ENCODE measurements at places on chromosomes 1 and 21. TPM values are rescaled to one million over a fixed set of nuclear protein-coding genes. Genes with fewer than 3 reads are reported as not detected.

DNA sequence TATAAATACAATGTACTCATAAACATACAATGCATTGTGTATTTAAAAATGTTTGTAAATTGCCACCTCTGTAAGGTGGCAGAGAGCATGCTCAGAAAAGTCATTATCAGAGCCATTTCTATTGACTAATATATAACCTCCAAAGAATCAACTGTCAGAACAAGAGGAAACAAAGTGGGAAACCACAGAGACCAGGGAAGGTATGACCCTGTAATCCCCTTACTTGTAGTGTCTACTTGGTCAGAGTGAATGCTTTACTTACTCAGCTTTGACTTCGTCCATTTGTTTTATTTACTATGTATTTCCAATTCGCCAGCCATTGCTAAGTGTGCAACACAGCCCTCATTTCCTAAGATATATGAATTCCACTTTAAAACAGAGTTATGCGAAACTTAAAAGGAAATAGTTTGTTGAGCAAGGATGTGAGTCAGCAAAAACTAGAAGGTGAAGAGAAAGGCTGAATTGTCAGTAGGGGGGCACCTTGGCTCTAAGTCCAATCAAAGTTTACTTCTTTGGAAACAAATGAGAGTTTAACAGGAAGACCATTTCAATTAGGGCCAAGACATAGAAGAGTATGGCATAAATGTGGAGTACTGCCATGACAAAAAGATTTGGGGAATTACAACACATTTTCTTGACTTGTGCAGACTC, 671.7 kb upstream of the PTBP2 start:
- no peak for DNase-seq

- DNase-seq = peak; percentile 92
Observed at GRCh38 chr1:58823481-58824010, 39.7 kb upstream of the JUN start.

- peak; percentile 87 for DNase-seq
Observed at GRCh38 chr1:110338309-110338885, 780 bp upstream of the RBM15 start.

GRCh38 chr1:54519709-54520108, 28.3 kb upstream of the ACOT11 start:
- DNase-seq = no peak

The AGT gene
- total RNA-seq = 0.19 TPM

The PPCS gene
- total RNA-seq = 51.8 TPM

DNA sequence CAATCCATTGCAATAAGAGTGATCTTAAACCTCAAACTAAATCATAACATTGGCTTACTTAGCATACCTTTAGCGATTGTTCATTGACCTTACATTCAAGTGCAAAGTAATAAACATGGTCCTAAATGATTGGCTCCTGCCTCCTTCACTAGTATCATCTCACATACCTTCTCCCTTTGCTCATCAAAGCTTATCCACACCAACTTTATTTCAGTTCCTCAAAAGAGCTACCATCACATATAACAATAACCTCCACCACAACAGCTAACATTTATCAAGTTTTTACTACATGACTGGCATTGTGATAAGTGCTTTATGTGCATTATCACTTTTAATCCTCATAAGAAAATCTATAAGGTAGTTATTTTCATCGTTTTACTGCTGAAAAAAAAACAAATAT, 198.8 kb downstream of the COL24A1 start:
- no peak for DNase-seq

GRCh38 chr1:181789395-181789794, 272.1 kb downstream of the ZNF648 start:
- no peak for DNase-seq

DNA sequence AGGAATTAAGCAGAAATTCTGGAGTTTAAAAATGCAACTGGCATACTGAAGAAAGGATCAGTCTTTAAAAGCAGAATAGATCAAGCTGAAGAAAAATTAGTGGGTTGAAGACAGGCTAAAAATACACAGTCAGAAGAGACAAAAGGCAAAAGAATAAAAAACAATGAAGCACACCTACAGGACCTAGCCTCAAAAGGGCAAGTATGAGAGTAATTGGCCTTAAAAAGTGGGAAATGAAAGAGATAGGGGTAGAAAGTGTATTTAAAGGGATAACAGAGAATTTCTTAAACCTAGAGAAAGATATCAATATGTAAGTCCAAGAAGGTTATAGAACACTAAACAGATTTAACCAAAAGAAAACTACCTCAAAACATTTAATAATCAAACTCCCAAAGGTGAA, 152.4 kb downstream of the GPATCH2 start:
- DNase-seq = no peak

The SERPINC1 gene
- not detected for total RNA-seq

GRCh38 chr1:63322114-63322943, at the start of gene FOXD3:
FOXD3 (plus strand) TSS chr1:63322567; CDS start chr1:63323059, 492 bp downstream.
- DNase-seq = peak; percentile 18

DNA sequence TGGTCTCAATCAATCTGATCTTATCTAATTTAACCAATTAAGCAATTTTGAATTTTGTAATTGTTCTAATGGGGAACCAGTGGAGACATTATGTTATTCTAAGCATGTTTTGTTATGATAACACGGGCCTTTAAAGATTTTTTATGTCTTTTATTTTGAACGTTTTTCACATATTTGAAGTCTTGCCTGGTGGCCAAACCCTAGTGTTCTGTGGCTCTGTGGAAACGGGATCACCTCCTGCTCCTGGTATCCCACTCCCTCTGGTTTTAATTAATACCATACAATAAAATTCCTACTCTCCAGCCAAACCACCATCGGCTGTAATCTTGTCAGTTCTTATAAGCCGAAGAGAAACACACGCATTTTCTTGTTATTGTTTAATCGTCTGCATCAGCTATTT, 22.9 kb upstream of the LMO4 start:
- no peak for DNase-seq

DNA sequence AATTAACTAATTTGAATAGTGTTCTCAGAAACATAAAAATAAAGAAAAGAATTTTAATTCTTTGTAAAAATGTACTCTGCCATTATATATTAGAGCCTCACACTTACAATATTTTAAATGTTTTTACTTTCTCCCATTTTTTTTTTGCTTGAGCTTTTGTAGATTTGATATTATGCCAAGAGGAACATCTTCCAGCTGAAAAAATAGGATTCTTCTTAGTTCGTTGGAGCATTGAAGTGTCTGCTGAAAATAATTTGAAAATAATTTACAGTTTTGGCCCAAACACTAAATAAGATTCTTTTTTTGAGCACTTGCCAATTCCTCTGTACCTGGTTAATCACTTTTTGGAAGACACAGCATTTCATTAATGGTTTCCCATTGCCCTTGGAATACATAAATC, 175.0 kb upstream of the COL11A1 start:
- peak; percentile 20 for DNase-seq

DNA sequence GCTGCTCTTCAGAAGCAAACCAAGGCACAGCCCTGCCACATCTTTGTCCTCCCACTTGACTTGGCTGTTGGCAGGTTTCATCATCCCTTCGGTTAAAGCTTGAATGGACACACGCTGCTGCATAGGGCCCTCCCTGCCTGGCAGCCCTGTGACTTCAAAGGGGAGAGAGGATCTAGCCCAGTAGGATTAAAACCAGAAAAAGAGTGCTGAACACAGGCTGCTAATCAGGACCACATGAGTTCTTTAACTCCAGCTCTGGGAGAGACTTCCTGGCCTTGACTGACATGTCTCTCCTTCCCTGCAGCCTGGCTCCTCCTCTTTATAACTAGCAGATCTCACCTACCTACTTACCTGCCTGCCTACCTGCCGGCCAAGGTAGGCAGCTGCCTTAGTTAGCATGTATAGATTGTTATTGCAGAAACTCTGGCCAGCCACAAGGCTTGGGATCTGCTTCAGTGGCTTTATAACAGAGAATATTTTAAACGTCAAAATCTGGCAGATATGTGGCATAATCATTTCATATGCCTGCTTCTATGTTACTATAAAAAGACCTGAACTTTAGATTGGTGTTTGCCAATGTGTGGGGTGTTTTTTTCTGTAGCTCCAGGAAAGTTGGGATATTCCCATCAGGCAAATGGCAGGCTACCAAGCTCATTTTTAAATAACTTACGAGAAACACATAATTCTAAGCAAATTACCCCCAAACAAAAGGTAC, 49.4 kb downstream of the ERG start:
- no peak for DNase-seq

GRCh38 chr1:117967881-117968280, 38.3 kb downstream of the WDR3 start:
- DNase-seq = no peak

- peak; percentile 9 for DNase-seq
Observed at GRCh38 chr1:81305997-81306452, 494.7 kb upstream of the ADGRL2 start.

DNA sequence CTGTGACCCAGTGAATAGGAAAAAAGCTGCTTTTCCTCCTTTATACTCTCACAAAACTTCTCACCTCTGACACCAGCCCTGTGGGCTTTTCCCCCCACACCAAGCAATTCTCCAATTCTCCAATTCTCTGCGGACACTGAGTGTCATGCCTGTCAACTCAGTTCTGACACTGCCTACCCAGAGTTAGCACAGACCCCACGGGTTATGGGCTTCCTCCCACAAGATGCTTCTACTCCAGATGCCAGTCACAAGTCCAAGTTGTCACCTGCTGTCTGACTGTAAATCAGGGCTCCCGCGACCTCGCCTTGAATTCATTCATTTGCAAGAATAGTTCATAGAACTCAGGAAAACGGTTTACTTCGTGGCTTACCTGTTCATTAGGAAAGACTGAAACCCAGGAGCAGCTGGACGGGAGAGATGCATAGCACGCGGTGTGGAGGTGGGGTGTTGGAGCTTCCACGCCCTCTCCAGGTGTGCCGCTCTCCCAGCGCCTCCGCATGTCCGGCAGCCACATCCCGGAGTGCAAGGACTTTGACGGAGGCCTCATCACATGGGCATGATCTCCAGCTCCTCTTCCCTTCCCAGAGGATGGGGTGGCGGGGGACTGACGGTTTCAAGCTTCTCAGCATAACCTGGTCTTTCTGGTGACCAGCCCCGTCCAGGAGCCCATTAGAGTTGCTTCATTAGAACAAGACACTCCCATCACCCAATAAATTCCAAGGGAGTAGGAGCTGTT, 154.7 kb downstream of the PGBD5 start:
- no peak for DNase-seq

DNA sequence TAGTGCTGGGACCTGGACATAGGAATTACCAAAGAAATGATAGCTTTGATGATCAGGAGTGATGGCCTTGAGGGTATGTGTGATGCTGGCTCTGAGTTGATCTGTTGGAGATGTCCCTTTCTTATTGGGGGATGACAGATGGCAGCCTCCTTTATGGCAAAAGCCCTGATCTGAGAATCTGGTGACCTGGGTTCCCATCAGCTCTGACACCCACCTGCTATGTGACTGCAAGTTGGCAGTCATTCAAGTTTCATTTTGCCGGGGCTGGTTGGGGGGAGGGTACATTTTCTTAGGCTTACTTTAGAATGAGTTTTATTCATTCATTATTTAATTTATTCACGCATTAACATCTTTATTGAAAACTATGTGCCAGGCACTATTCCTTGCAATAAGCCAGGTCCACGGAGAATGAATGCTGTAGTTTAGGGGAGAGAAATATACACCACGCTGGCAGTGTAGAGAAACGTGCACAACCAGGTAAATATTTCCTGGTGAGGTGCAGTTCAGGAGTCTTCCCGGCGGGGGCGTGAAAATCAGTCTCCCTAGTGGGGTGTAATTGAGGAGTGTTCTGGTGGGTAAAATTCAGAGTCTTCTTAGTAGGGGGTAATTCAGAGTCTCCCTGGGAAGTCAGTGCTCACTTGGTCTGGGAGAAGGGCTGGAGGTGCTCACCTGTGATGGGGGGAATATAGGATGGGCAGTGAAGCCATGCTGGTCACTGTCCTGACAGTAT, 401.3 kb downstream of the CAMTA1 start:
- no peak for DNase-seq

DNA sequence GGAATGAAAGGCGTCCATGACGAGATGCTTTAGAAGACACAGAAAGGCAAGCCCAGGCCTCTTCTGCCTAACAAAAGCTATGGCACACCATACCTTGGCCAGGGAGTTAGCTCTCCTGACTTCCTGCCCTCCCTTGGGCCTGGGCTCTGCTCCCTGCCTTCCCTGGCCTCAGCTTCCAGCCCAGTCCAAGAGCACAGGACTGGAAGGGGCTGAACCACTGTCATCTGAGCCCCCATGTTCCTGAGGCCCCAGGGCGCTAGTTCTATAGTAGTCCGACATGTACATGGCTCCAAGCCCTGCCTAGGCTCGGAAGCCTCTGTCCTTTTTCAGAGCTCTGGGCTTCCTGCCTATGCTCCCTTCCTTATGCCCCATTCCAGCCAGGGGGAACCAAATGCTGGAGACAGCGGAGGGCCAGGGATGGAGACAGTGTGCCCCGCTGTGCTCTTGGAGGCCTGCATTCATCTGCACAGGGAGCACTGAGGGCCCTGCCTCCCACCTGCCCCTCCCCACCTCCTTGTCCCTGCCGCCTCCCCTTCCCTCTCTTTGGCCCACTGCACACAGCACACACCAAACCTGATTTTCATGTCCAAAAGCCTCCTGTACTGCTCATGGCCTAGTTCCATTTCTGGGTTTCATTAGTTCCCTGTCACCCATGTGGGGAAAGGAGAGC, 240.1 kb downstream of the RHOU start:
- no peak for DNase-seq

- DNase-seq = peak; percentile 87
Observed at GRCh38 chr1:156691665-156692440, 13.5 kb downstream of the CRABP2 start.

The SEC16B gene
- total RNA-seq = 12.5 TPM

The PLD5 gene
- total RNA-seq = 0.90 TPM

DNA sequence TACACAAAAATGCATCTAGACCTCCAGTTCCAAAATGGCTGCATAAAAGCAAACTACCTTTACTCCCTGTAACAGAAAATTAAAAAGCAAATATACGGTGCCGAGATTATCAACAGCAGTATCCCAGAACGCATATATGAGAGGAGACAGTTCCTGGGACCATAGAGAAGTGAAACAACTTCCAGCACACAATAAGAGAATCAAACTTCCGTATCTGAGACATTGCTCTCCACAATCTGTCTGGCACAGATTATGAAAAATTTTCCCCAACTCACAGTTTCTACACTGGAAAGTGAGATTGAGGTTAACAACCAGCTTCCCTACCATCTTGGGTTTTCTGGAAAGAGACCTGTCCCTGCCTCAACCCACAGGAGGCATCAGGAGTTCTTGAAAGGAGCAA, 47.2 kb upstream of the ST6GALNAC3 start:
- no peak for DNase-seq

DNA sequence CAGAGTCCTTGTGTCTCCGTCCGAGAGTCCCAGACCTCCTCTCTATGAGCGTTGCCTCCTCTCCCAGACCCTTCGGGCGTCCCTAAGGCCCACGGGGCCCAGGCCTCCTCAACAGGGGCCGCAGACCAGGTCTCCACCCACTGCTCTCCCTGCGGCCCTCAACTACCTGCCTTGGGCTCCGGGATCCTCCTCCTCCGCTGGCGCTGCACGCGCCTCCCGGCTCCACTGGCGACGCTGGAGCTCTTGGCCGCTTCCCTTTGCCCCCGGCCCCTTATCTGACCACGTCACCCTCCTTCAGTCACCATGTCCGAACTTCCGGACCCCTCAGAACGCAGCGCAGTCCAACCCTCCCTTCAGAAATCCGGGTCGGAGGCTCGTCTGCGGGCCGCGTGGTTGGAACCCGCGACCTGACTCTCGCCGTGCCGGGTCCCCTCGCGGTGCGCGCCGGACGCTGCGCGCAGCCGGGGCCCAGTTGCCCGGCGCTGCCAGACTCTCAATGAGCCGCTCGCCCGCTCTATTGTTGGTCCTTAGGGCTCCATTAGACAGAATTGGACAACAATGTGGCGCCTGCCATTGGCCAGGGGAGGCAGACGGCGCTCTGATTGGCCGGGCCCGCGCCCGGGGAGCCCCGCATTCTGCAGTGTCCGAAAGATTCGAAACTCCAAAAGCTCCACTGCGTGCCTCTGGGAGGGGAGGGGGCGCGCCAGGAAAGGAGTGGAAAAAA, at the start of gene DMRTA2:
TSS of gene DMRTA2 (minus strand) at position 498 of the 724 bp plus-strand sequence. CDS start 1,907 bp downstream, outside the sequence.
- DNase-seq = peak; percentile 35

The AGO3 gene
- total RNA-seq = 16.1 TPM

The MMP23B gene
- total RNA-seq = 0.38 TPM
